EL (cell line): ENCODE measurements at places on chromosomes 6 and 20.

DNA sequence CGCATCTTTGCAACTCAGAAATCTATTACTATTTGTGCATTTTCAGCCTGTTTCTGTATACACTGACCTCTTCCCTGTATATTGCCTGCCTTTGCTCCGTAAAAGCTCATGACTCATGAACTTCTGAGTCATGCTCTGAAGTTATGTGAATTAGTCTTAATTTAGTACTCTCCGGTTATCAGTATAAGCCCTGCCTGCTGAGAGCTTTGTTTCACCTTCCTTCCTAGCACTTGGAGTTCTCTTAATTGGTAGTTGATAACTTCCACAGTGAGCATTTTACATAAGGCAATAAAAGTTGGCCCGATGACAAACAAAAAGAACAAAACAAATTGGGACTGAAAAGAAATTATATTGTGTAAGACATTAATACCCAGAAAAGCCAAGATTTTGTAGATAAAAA, 231.4 kb downstream of the GJA1 start:
- DNase-seq: peak; percentile 85

DNA sequence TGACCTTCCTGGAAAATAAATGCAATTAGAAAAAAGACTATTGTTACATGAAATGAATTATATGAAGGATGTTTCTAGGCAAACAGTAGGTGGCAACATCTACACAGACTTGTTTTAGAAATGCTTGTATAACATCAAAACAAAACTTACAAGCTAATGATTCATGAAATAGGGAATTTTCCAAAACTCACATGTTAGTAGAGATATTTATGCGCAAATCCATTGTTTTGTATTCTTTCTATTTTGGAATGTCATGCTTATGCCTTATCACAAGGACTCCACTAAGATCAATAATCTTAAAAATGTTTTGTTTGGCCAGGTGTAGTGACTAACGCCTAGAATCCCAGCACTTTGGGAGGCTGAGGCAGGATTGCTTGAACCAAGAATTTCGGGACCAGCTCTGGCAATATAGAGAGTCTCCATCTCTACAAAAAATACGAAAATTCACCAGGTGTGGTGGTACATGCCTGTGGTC, 32.3 kb upstream of the LGSN start:
- peak; percentile 28 for DNase-seq

- DNase-seq: peak; percentile 67
Measured at GRCh38 chr20:58209652-58210397, 18.6 kb downstream of the ANKRD60 start.

DNA sequence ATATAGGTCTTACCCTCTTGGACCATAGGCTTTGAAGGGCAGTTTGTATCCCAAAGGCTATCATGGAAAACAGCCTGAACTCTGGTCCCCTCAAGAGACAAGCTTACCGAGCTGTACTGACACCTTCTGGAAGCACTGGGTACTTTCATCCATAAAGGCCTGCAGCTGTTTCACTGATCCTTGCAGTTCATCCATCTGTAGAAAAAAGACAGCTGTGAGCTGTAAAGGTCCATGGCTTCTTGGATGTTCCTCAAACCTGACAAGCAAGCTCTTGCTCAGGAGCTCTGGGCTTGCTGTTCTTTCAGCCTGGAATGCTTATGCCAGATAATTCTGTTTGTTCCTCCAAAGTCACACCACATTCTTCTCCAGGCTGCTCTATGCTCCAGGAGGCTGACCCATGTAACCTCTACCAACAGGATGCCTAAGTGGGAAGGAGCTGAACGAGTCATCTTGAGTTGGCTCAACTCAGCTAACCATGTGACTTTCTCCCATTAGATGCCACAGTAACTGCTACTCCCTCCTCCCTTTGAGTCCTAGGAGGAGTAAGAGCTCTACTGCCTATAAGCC, 8.8 kb upstream of the NDRG3 start:
- peak; percentile 78 for DNase-seq

- DNase-seq: peak; percentile 55
Measured at GRCh38 chr6:145214570-145214969, 520.8 kb downstream of the EPM2A start.

GRCh38 chr20:23877524-23877923, 2.0 kb downstream of the CST5 start:
- DNase-seq: no peak

- DNase-seq: no peak
Measured at GRCh38 chr6:168369786-168370185, 50.2 kb upstream of the DACT2 start.

DNA sequence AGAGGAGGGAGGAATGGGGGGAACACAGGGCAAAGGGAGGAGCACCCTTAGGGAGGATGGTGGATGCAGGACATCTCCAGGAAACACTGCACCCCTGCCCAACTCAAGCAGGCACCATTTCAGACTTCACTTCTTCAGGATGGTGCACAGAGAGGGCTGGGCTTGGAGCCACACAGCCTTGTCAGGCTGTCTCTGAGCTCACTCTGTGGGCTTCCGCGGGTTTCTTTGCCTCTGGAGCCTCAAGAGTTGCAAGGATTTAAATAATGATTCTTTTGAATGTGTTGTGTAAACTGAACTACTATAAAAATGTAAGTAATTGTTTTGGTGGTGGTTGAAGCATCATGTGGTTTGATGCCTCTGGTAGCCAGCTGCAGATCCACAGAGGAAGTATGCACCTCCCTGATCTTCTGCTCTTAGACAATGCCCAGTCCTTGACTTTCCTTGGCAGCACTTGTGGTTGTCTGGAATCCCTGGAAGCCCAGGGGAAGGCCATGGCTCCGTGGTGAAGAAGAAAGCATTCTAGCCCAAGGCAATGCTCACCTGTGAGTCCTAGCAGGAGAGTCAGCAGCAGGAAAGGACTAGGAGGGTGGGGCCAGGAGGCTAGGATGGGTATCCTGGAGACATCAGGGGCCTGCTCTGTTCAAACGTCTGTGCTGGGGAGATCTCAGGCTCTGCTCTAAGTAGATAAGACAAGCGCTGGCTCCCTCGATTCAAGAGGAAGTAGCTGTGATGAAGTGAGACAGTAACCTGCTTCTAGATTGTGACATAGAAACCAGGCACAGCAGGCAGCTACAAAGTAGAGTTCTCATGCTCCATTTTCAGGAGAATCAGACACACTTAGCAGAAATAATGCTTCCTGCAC, 50.2 kb upstream of the SIRPG start:
- DNase-seq: no peak

GRCh38 chr6:112606656-112607435, 259.7 kb downstream of the RFPL4B start:
- DNase-seq: no peak

GRCh38 chr6:3585320-3585935, 128.6 kb upstream of the SLC22A23 start:
- peak; percentile 88 for DNase-seq

DNA sequence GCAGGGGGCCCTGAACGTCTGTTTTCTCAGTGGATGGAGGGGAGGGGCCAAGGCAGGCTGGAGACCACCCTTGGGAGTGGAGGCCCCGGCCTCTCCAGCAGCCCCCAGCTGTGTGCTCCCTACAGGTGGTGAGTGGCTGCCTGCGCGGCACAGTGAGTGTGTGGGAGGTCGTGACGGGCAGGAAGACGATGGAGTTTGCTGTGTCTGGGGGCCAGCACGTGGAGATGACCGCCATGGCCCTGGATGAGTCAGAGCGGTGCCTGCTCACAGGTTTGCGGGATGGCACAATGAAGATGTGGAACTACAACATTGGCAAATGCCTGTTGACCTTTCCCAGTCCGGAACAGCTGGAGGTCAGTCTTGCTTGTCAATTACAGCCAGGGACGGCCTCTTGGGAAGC, 52.6 kb downstream of the EFCAB8 start:
- DNase-seq: no peak

DNA sequence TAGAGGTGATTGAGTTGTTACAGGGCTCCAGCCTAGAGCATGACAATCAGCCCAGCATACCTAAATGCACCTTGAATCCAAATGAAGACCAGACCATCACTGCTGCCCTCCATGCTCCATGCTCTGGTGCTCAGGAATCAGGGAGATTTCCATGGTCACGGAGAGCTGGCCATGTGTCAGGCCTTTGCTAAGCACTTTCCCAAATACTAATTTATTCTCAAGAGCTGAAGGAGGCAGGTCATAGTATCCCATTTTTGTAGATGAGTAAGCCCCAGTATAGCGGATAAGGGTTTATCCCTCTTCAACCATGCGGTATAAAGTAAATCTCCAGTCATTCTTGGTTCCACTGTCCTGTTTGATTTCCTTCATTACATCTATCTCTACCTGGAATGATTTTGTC, 240.8 kb downstream of the TFAP2A start:
- no peak for DNase-seq

DNA sequence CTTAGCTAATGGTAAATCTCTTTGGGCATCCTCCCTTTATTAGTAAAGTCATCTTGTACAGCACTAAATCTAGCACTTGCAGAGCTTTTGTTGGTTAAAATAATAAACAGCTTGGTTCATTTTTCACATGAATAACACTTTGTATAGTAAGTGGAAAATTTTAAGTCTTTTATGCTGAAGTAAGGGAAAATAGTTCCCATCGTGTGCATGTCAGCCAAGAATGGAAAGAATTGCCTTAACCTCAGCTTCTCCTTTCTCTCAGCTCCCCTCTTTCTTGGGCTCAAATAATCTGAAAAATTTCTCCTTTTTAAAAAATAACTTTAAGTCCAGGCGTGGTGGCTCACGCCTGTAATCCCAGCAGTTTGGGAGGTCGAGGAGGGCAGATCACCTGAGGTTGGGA, 16.6 kb downstream of the SNRPC start:
- no peak for DNase-seq

- no peak for DNase-seq
Measured at GRCh38 chr6:10580570-10580969, 59.4 kb downstream of the GCNT2 start.
